ENCODE measurements at places on chromosomes 11 and 22.
A peak's percentile ranks its signal among the peaks of the same experiment; 100 is the strongest.

DNA sequence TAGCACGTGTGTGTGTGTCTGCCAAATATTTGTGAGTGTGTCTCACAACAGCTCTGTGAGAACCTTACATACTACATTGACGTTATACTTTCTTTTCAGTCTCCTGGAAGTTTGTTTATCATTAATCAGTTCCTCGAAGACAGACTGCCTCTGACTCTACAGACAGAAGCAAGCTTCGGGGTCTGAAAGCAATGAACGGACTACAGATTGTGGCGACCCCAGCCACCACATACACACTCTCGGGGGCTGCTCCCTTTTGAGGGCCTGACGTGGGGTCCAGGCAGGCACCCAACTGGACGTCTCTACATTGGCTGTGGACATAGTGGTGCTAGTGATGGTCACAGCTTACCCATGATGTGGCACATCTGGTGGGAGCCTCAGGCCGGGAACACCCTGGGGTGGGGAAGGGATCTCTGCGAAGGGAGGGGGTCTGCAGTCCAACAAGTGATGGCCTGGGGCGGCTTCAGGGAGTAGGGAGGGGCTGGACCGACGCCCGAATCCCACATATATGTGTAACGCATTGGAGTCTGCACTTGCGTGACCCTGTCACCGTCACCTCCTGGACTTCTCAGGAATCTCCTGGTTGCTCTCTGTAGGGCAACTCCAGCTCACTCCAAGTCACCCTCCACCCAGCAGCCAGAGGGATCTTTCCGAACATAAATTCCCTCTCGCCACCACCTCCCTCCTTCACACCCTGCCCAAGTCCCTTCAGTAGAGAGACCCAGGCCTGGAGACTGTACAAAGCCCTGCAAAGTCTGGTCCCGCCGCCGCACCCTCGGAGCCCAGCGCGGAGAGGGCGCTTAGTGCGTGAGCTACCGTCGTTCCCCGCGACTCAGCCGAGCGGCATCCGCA lies 30.4 kb upstream of the TRIM29 start:
- DNase-seq: no peak

DNA sequence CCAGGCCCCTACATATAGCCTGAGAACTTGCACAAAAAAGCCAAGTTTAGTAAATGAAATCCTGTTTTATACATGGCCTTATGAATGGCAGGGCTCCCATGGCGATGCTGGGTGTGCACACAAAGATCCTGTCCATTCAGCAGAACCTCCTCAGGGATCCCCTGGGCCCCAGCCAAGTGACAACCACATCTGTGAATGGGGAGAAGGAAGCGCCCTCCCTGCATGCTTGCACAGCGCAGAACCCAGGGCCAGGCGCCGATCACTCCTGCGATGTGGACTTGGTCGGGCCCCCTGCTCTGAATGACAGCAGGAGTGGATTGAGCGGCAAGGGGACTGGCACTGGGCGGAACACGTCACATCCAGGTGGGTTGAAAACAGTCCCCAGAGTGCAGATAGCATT lies 4.5 kb upstream of the CDC42EP2 start:
- peak; percentile 40 for DNase-seq

GRCh38 chr11:129691142-129691541 lies 124.5 kb upstream of the TMEM45B start:
- no peak for DNase-seq

GRCh38 chr22:44497218-44497904 lies 672 bp downstream of the RTL6 start:
- no peak for DNase-seq

DNA sequence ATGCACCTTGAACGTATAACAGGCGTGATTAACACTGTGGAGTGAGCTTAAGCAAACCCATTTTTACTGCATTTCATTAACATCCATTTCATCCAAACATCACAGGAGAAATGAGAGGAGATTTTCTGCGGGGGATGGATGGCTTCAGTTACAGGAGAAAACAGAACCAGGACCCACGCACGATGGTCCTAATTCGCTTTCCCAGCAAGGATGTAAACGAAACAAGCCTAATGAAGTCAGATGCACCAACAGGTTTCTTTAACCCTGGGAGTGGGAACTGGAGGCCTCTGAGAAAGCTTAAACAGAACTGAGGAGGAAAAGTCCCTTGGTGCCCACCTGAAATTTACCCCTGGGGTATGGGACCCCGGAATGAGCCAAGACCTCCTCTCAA lies 2.7 kb downstream of the CADM1 start:
- no peak for DNase-seq

- DNase-seq: peak; percentile 73
Observed at GRCh38 chr11:79902493-79902892, 461.7 kb upstream of the TENM4 start.

DNA sequence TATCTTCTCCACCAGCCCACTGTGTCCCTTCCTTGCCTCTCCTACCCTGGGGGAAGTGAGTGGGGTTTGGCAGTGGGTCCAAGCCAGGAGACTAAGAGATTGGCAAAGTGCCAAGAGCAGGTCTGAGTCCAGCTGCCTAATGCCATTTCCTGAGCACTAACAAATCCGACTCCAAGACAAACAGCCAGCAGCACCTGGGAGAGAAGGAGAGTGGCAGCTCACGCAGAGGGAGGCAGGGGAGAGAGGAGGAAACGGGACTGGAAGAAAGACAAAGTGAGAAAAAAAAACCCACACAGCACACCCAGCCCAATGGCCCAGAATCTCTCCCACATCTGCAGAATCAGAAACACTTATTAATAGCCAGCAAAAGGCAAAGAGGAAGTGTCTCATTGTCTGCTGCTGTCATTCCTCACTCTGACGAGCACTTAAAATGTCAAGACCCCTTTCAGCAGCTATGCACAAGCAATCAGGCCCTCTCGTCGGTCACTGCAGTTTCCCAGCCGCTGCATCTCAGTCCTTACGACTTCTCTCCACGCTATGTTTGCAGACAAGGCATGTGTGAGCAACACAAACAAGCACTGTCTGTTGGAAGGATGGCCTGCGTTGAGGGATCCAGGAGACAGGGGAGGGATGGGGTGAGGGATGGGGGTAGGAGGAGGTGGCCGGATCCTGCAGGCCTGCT lies 558.4 kb upstream of the CADM1 start:
- DNase-seq: no peak

GRCh38 chr11:15278128-15278527 lies 163.4 kb downstream of the INSC start:
- DNase-seq: no peak

DNA sequence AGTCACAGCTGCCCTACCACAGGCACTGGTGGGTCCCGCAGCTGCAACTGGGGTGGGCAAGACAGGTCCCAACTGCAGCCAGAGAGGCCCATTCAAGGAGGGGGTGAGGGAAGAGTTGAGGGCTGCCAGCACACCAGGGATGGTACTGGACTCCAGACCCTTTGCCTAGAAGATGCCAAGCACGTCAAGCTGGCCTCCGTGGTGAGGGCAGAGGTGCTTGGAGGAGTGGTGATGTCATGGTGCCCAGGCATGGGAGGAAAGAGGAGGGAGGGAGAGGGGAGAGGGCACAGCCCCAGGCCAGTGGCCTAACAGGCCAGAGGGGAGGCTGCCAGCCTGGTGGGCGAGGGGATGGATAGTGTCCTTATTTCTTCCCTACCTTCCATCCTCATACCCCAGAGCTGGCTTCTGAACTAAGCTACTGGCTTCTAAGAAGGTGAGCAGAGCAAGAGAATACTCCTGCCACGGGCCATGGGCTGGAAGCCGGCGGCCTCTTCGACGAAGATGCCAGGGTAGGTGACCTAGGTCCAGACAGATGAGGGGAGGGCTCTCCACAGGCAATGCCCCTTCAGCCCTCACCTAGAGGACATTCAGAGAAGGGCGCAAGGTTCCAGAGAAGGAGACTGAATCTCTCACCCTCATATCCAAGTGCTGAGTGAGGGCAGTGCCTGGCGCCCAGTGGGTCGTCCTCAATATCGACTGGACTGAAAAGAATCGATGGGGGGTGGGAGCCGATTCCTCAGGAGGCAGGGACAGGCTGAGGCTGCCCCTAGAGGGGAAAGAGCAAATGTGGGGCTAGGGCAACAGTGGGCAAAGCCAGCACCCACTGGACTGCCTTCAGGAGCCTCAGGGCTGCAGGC lies 1.8 kb downstream of the SYT7 start:
- DNase-seq: no peak

- no peak for DNase-seq
Observed at GRCh38 chr11:85863855-85864254, 8.7 kb downstream of the CCDC83 start.

DNA sequence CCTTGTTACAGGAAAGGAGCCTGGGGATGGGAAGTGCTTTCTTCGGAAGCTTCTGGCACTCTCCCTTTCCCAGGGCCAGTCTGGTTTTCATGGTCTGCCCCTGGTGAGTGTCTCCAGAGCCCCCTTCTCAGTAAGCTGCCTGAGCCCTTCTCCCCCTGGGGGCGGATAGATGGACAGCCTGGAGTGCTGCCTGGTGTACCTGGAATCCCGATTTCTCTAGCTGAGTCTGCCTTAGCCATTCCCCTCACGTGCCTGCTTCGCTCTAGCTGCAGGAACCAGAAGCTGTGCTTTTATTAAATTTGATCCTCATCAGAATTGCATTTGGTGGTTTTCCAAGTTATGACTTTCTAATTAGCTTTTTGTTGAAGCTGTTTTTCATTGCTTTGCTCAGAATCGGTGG lies 152.9 kb upstream of the NAV2 start:
- DNase-seq: no peak

- peak; percentile 63 for DNase-seq
Observed at GRCh38 chr11:119403021-119403420, 20.0 kb downstream of the THY1 start.

DNA sequence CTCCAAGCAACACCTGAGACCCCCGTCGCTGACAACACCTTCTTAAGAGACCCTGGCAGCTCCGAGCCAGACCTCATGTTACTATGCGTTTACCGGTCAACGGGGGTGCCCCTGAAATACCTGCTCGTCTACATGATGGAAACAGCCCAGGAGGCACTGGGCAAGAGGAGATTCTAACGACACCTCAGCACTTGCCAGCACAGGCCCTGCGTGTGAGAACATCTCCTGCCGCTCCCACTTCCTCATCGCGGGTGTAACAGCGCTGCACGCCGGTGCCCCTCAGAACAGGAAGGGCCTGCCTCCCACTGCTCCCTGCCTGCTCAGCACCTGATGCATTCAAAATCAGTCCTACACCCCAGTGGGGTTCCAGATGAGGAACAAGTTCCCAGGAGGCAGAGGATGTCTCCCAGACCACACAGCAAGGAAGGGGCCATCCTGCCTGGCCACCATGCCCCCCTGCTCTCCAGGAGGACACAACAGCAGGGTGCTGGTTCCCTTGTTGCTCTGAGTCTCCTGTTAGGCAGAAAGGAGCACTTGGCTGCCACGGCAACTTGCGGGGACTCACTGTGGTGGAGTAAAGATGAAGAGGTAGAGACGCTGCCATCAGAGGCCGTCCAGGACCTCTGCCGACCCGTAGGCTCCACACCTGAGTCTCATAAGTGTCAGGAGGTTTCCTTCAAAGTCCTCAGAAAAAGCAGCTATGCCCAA lies 2.1 kb downstream of the TOLLIP start:
- no peak for DNase-seq

GRCh38 chr11:97460091-97460490 lies 1070.3 kb downstream of the JRKL start:
- DNase-seq: no peak

DNA sequence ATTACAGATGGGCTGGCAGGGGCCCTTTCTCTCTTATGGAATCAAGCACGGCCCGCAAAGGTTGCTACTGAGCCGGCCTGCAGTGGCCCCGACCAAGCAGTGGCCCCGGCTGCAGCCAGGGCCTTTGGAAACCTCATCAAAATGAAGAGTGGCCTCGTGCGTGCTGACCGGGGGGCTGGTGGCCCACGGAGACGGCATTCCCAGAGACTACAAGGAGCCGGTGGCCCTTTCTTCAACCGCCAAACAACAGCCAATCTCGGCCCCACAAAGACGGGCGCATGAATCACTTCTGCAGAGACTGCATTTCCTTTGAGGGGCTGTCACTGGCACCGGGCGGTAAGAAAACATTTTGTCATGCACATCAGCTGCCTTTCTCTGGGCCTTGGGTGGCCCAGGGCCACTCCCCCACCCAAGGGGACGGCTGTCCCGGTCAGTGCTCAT lies 43.1 kb upstream of the FGF3 start:
- no peak for DNase-seq
